Stimulated activated CD4-positive, alpha-beta T cell treated with anti-CD3 and anti-CD28 coated beads, Interleukin-1b, Interleukin-23, amount 100 ng/mL, for 4 hours (primary cell): ENCODE measurements at places on chromosomes 7 and 10.

- no peak for DNase-seq
Observed at GRCh38 chr7:2060701-2061100, 172.0 kb downstream of the MAD1L1 start.

GRCh38 chr10:3853016-3853415 is 68.0 kb upstream of the KLF6 start:
- DNase-seq, result no peak

DNA sequence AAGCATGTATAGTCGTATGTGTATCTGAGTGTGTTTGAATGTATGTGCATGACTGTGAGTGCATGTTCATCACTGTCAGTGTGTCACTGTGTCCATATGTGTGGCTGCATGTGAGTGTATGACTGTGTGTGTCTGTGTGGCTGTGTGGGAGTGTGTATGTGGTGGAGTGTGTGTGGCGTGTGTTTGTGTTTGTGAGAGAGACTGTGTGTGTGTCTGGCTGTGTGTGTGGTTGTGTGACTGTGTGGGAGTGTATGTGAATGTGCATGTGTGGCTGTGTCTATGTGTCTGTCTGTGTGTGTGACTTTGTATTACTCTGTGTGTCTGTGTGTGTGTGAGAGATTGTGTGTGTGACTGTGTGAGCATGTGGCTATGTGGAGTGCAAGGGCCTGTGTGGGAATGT is 502.4 kb downstream of the DNAJB6 start:
- DNase-seq, result no peak

- DNase-seq, result no peak
Observed at GRCh38 chr7:95526128-95526738, 40.5 kb downstream of the ASB4 start.

DNA sequence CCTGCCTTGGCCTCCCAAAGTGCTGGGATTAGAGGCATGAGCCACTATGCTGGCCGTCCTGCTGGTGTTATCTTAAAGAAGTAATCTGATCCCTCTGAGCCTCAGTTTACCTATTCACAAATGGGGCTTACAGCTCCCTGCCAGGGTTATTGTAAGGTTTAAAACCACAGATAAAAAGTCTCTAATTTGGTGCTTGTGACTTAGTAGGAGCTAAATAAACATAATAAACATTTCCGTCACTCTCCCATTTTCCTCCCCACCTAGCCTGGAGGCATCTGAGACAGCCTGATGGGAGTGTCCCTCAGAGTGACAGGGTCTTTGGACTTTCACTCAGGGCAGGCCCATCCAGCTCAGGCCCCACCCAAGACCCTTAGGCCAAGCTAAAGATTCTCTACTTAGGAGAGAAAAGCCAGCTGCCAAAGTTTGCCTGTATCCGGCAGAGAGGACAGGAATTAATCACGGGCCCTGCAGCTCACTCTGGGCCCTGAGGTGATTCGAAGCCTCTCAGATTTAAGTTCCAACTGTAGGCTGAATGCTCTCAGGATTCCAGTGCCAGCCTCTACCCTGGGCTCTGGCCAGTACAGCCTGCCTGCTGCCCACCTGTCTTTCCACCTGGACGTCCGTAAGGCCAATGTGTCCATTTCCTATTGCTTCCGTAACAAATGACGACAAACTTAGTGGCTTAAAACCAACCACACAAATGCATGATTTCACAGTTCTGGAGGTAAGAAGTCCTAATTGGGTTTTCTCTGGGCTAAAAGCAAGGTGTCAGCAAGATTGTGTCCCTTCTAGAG is 21.8 kb upstream of the DUSP5 start:
- DNase-seq, result no peak

- no peak for DNase-seq
Observed at GRCh38 chr10:131266936-131267813, 44.3 kb downstream of the TCERG1L start.
